Heart right ventricle (tissue), 16 donors: ENCODE measurements at places on chromosomes 4 and X. TPM values are rescaled to one million over a fixed set of nuclear protein-coding genes. Genes with fewer than 3 reads are reported as not detected.
A peak's percentile ranks its signal among the peaks of the same experiment; 100 is the strongest.

GAGE12J gene
- not detected for total RNA-seq

TEX28 gene
- not detected for total RNA-seq

SPANXD gene
- total RNA-seq = not detected

F11 gene
- not detected for total RNA-seq

STATH gene
- not detected for total RNA-seq

GRCh38 chrX:85992811-85993229, 54.5 kb downstream of the CHM start:
- no peak for DNase-seq

DNA sequence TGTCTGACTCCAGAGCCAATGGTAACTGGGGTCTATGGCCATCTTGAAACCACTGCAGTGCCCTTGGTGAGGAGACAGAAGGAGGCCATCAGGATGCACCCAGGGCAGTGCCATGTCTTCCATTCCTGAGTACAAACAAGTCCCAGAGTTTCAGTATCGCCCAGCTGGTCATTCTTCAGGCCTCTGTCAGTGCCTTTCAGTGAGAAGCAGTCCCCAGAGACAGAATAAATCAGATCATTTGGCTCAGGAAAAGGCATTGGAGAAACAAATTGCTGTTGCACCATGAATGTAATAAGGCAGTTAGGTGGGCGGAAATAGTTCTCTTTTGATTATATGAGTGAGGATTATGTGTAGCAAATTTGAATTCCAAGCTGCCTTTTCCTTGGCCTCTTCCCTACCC, 21.3 kb downstream of the ADGRG4 start:
- DNase-seq = no peak

GRCh38 chr4:152778656-152779512, 646 bp downstream of the TIGD4 start:
- DNase-seq = peak; percentile 19

- no peak for DNase-seq
These were observed 11.7 kb upstream of the STATH start for GRCh38 chr4:69984030-69984443.

GRCh38 chr4:111466811-111467604, 678.2 kb upstream of the FAM241A start:
- DNase-seq = no peak

GRCh38 chr4:83748711-83749110, 212.8 kb downstream of the GPAT3 start:
- no peak for DNase-seq

GRCh38 chr4:168864821-168865541, 145.1 kb downstream of the CBR4 start:
- no peak for DNase-seq
